CD4-positive, alpha-beta T cell treated with Interleukin-6 at 100 ng/mL for 8 hours (primary cell): ENCODE measurements at places on chromosomes 16 and 17.
A peak's percentile ranks its signal among the peaks of the same experiment; 100 is the strongest.

- DNase-seq = no peak
Measured at GRCh38 chr16:83542491-83542890, 265.3 kb upstream of the HSBP1 start.

- no peak for DNase-seq
Measured at GRCh38 chr17:47905221-47905733, 9.2 kb downstream of the SP2 start.

- no peak for DNase-seq
Measured at GRCh38 chr17:37017404-37017803, 68.7 kb downstream of the AATF start.

DNA sequence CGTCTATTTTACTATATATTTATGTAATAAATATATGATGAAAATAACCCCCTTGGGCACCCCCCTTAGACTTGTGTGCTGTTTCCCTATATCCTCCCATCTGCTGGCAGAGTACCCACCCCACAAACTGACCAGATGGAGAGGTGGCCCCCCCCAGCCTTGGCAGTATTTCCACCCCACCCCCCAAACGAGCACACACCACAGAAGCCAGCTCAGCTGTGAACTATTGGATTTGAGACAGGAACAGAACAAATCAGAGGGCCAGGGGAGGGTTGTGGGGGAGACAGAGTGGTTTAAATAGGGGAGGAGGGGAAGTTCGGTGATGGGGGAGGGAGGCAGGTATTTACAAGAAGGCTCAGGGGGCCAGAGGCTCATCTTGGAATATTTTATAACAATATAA, 7.8 kb downstream of the NR1D1 start:
- no peak for DNase-seq

DNA sequence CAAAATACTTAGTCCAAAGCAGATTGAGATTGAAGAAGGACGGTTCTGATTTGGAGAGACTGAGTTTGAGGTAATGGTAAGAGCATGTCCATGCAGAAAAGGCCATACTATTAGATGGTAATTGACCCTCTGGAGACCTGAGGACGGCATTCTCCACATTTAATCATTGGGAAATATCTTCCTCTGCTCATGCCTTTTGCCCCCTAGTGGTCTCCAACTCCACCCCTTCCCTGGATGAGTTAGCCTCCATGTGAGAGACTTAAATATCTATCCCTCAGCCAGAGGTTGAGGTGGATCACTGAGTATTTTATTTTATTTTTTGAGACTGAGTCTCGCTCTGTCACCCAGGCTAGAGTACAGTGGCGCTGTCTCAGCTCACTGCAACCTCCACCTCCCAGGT, 10.4 kb upstream of the OR3A1 start:
- DNase-seq = no peak

GRCh38 chr16:84194470-84195200, 3.7 kb downstream of the ADAD2 start:
- peak; percentile 38 for DNase-seq

- DNase-seq = no peak
Measured at GRCh38 chr17:80352216-80352895, 62.6 kb upstream of the ENDOV start.

- no peak for DNase-seq
Measured at GRCh38 chr16:11676799-11677198, 8.5 kb downstream of the SNN start.

GRCh38 chr16:85498607-85499006, 114.5 kb upstream of the GSE1 start:
- DNase-seq = no peak

DNA sequence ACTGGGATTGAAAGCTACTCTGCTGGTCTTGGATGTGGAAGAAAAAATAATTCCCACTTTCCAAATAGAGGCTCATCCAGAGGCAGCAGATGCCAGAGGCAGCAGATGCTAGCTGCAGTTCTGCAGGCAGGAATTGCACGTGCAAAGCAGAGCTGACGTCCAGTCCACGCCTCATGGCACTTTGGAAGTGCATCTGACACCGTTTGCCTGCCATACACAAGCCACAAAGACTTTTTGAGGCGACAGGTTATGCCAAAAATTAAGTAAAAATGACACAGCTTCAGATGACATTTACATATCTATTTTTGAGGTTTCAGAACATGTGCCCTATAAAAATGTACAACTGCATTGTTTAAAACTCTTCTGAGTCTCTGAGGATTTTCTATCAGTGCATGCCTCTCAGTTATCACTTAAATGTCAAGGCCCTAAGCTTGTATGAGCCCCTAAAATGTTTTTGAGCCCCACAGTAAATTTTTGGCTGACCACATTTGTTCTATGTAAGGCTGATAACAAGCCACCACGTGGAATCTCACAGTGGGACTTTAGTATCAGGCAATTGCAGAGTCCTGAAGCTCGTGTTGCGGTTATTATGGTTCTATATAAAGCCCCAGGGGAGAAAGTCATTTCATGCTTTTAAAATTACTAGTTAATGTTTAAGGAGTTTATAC, 239.2 kb downstream of the PRKCA start:
- no peak for DNase-seq
